Esophagus squamous epithelium (tissue), 5 donors: ENCODE measurements at places on chromosomes 6 and 20.

DNA sequence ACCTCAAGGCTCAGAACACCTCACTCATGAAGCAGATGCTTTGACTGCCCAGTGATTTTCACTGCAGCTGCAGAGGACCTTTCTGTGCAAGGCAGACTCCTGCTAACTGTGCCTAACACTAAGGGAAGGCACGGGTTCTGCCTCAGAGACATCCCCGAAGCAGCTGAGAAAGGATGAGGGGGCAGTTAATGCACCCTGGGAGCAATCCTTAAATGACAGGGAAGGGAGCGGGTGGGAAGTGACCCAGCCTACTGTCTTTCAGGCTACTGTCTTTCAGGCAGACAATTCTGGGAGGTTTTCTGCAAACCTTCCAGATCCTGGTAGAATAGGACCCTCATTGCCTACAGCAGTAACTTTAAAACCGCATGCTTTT lies 55.3 kb downstream of the NDUFAF5 start:
- DNase-seq, result no peak

- no peak for DNase-seq
These were observed 39.4 kb upstream of the CCN6 start for GRCh38 chr6:112014483-112014882.

DNA sequence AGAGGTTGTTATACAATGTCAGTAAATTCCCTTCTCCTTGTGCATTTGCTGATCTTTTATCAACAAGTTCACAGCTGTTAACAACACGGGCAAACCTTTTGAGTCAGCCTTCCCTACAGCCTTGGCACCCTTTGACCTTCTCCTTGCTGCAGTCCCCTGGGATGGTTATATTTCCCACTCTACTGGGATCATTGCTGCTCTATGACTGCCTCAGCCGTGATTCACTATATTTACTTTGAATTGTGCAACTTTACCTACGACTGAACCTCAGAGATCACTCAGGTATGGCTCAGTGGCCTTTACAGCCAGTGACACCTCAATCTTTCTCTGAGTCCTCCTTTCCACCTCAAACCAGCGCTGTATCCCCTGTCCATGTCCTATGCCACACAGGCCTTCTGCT lies 1293.3 kb downstream of the EPHA7 start:
- DNase-seq, result no peak

GRCh38 chr6:6434723-6435122 lies 114.3 kb upstream of the F13A1 start:
- no peak for DNase-seq

DNA sequence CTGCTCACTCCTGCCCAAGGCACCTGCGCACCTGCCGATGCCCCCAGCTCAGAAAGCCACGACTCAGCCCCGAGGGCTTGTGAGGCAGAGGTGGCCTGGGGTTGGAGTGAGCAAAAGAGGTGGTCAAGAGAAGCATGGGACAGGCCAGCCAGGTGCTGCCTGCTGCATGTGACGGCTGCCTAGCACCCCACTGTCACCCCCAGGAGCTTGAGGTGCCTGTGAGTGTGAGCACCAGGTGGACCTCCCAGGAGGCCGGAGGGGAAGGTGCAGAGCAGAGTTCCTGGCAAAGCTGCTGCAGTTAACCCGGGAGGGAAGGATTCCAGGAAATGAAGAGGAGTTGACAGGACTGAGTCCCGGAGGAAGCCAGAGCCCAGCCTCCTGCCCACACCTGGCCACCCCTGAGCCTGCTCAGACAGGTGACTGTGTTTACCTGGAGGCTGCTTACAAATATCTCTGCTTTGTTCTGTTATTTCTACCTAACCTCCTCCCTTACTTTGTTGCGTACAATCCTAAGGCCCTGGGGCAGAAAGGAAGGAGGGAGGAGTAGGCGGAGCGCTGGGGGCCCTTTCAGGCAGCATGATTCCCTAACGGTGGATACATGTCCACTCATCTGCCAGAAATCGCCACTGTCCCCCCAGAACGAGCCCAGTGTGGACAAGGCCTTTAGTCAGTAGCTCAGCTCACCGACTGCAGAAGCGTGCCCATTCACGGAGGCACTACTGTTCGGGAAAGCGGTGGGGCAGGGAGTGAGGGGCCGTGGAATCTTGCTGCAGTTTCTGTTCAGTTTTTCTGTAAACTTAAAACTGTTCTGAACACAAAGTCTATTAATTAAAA lies 87.5 kb upstream of the MPC1 start:
- no peak for DNase-seq

DNA sequence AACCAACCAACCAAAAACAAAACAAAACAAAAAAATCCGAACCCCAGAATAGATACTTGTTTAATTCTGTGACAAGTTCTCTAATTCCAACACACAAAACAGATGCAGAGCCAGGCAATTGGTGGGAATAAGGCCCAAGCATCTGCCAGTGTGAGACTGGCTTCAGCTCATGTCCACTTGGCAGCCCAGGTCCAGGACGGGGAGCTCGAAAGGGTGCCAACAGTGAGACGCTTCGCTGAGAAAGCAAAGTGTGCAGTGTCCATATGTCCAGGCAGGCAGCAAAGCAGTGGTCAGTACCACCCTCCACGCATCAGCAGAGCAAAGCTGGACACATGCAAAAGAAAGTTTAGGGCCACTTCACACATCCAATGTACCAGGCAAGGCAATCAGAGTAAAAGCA lies 102.9 kb downstream of the RALGAPA2 start:
- no peak for DNase-seq

DNA sequence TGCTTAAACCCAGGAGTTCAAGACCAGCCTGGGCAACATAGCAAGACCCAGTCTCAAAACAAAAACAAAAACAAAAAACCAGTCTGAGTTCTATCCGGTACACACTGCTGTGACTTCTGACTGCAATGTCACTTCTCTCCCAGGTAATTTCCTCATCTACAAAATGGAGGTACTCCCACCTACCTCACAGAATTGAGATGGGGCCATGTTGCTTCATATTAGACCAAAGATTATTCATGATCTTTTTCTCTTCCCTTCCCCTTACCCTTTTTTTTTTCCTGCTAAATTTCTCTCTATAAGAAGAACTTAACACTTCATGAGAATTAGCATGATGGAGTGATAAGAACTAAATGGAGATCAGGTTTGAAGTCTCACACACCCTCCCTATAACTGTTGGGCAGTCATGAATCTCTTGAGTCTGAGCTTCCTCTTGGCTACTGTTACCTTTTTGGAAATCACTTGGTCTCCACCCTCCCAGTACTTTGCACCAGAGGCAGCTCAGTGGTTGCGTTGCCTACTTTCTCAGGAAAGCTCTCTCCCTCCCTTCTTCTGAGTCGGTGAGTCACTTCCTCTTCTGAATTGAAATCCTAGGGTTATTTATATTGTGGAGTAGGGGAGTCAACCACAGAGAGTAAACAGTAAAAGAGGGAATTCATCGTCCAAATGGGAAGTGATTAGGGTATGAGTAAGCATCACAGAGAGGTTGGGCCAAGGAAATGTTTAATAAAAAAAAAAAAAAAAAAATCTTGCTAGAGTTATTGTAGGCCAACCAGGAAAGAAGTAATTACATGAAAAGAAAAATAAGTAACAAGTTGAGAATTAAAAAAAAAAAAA lies 59.9 kb upstream of the MAP7 start:
- DNase-seq, result no peak

- no peak for DNase-seq
These were observed 50.9 kb downstream of the NUDT3 start for GRCh38 chr6:34341481-34341971.

GRCh38 chr20:46545077-46545826 lies 5.2 kb downstream of the OCSTAMP start:
- no peak for DNase-seq

DNA sequence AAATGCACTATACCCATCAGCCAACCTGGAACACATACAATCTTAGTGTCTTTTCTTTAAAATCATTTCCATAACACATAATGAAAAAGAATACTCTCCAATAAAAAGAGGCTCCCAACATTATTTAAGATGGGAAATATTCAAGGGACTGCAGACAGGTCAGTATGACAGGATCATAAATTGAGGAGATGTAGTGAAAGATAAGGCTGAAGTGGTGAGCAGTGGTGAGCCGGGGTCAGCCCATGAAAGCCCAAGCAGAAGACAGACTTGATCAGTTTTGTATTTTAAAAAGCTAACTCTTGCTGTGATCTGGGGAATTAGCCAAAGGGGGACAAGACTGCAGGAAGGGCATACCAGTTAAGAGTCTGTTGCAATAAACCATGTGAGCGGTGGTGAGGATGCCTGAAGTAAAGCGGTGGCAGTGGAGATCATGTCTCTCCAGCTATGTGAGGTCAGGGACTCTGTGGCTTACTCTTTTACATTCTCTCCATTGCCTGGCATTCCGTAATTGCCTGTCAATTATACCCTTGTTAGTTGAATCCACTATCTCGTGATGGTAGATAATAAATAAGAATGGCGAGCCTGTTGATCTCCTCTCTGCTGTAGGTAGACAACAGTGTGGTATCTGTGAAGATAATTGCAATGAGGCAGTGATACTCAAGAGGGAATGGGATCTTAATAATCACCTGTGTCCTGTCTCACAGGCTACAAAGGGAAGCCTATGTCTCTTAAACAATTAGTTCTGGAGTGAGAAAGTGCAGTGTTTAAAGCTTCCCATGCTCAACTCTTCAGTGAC lies 97.4 kb downstream of the FILIP1 start:
- no peak for DNase-seq

DNA sequence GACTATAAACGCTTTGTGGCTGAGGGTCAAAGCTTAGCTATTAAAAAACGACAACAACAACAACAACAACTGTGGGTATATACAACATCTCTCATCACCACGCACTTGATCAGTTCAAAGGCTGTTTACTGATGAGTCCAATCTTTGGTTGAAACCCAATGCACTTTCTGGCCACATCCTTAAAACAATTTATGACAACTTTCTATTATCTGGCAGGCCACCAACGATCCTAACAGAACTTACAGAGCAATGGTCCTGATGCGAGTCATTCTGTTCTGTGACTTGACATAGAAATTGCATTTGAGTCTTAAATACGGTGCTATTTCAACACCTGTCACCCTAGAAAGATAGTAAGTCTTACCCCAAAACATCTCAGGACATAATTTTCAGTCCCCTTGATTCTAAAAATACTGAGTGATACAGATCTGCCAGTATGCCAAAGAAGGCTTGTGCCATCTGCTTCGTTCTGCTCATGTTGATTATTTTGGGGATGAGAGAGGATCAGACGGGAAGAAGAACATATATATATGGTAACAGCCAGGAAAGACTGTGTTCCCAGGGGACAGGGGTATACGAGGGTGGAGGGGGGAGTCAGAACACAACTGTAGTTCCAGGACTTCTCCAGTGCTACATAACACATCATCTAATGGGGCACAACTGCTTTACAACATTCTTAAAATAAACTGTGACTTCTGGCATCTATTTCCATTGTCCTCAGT lies 55.8 kb downstream of the PLAGL1 start:
- no peak for DNase-seq

DNA sequence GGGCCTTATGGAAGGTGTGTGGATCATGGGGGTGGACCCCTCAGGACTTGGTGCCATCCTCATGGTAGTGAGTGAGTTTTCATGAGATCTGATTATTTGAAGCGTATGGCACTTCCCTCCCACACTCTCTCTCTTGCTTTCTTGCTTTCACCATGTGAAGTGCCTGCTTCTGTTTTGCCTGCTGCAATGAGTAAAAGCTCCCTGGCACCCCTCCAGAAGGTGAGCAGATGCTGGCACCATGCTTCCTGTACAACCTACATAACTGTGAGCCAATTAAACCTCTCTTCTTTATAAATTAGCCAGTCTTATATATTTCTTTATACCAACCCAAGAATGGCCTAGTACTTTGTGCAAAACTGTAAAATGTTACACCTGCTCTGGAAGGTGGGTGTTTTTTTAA lies 396.8 kb upstream of the HS3ST5 start:
- no peak for DNase-seq

GRCh38 chr6:156347246-156347645 lies 429.9 kb upstream of the ARID1B start:
- DNase-seq, result no peak

DNA sequence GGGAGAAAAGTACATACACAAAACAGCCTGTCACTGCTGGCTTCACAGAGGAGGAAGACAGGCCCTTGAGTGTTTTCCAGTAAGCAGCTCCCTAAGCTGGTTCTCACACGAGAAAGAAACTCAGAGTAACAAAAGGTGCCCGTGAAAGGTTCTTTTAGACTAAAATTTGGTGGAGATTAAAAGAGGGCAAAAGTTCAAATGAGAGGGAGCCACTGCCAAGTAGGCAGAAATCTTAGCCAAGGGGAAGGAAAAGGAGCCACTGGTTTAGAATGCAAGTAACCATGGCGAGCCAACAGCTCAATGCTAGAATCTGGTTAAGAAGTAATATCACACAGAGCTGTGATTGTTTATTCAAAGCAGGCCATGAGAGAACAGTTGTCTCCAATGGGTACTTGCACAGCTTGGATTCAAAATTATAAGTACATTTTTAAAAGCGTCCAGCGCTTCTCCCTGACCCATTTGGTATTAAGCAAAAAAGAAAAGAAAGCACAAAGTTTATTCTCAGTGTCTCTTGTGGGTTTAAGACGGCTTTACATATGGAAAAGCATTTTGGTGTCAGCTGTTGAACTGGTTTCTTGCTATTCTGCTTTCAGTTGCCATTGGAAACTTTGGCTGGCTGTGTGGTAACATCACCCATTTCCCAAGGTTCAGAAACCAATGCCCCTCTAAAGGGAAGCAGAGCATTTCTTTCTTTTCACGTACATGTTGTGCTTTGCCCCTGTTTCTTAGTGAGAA lies 648.5 kb downstream of the RNF144B start:
- DNase-seq, result no peak

GRCh38 chr6:128206610-128207426 lies 306.0 kb upstream of the THEMIS start:
- no peak for DNase-seq

- no peak for DNase-seq
These were observed 2.0 kb downstream of the VSTM2L start for GRCh38 chr20:37904845-37905373.
